Coronary artery (tissue), 2 donors: ENCODE measurements at places on chromosomes 6 and 20.

DNA sequence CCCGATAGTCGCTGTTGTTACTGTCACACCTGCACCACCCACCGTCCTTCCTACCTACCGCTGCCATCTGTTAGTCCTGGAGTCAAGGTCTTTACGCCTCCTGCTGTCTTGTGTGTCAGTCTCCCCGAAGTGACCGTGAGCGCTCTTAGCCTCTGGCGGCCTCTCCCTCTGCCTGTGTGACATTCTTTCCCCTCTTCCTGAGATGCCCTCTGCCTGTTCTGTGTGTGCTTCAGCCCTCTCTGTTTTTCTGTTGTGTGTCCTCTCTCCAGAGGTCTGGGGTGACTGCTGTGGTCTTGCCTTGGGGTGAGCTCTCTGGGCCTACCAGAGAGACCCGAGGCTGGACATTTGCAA, 54.9 kb downstream of the TCP11 start:
- no peak for DNase-seq

- DNase-seq: no peak
These were observed 116.6 kb downstream of the BMP2 start for GRCh38 chr20:6884114-6884513.

DNA sequence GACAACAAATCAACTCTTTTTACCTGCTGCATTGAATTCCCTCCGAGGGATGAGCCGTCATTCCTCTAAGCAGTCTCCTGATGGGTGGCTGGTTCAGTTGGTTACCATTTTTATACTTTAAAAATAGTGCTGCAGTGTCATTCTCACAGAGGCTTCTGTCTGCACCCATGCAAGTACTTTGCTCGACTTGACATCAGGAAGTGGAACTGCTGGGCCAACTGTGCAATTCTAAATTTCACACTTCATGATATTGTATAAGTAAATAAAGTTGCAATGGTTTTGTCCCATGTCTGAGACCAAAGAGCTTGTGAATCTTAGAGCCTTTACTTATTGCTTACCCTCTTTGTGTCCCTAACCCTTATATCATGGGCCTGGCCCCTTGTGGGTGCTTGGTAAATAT, 2.5 kb downstream of the BTN3A1 start:
- no peak for DNase-seq

DNA sequence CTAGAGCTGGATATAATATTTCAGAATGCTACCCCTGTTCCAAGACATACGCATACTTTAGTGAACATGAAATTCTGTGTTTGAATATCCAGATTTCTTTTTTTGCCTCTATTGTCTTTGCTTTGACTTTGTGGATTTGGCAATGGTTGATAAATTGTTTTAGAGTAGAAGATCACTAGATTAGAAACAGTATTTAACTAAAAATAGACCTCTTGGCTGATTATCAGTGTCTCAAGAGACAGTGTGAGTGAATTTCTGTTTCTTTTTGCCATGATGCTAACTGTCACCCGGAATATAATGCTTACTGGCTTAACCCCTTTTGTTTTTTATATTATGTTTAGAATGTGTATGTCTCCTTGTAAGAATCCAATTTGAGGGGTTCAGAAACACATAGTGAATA, 102.5 kb downstream of the PLCB1 start:
- no peak for DNase-seq

- DNase-seq: no peak
These were observed 53.3 kb downstream of the RNASET2 start for GRCh38 chr6:166903027-166903426.

- no peak for DNase-seq
These were observed 78.0 kb downstream of the RWDD2A start for GRCh38 chr6:83270971-83271719.
